Heart right ventricle (tissue), 16 donors: ENCODE measurements at places on chromosomes 12 and 14. TPM values are rescaled to one million over a fixed set of nuclear protein-coding genes. Genes with fewer than 3 reads are reported as not detected.

The GALNT8 gene
- 0.42 TPM for polyA plus RNA-seq

The BIN2 gene
- 1.4 TPM for polyA plus RNA-seq

The CLEC1A gene
- 4.3 TPM for polyA plus RNA-seq

The PYGL gene
- 5.1 TPM for polyA plus RNA-seq

The GALNT6 gene
- polyA plus RNA-seq = 0.15 TPM

The NDRG2 gene
- 286 TPM for polyA plus RNA-seq

The SCFD1 gene
- 98.6 TPM for polyA plus RNA-seq

The DEGS2 gene
- polyA plus RNA-seq = not detected

The DLGAP5 gene
- 0.22 TPM for polyA plus RNA-seq

DNA sequence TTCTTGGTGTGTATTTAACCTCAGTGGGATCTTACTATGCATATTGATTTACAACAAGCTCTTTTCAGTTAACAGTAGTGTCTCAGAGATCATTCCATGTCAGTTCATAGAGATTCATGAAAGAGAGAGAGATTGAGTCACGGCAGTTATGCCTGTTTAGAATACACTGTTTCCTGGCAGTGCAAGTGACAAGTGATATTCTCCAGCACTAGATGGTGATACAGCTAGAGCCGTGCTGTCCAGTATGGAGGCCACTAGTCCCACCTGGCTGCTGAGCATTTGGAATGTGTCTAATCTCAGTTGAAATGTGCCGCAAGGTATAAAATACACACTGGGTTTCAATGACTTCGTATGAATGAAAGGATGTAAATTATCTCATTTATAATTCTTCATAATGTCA is 184.4 kb downstream of the SUDS3 start:
- peak; percentile 66 for DNase-seq

DNA sequence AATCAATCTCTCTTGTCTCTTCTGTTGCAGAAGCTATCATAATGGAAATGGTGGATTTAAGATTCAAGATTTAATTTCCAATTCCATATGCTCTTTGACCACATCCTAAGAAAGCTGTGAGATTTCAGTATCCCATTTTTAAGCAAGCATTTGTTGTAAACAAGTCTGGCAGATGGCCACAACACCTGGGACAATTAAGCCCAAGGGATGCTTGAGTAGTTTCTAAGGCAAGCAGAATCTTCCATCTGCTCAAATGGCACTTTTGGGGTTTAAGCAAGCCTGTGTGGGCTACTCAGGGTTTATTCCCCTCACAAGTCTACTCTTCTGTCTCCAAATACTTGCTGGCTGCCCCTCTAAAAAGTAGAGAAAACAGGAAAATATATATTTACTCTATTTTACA is 304.7 kb upstream of the SYT1 start:
- DNase-seq = no peak

GRCh38 chr14:52086711-52087110 is 17.9 kb upstream of the NID2 start:
- no peak for DNase-seq

DNA sequence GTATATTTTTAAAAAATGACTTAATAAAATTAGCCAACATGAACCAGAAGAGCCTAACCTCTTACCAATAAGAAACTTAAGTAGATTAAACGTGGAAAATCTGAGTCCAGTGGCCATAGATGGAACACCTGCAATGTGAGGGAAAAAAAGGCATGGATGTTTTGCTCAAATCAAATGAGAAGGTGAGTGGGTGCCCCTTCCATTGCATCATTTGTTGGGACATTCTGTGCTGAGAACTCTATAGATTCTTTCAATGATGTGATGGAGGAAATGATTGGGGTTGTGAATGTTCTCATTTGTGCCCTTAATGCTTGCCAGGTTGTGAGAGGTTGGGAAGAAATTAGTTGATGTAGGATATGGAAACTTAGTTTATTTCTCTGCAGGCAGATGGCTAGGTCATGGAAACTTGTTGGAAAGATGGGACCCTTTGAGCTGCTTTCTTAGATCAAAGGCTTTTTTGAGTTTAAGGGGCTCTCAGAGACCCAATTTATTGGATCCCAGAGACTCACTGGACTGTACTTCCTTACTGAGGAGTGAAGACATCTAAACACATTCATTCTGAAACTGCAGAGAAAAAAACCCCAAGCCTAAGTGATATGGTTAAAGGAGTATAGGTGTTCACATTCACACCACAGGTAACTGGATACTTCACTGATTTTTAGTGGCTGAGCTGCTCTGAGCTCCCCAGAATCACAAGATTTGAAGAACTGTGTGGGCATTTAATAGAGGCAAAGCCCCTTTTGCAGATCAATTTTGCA is 95.9 kb downstream of the DACT1 start:
- DNase-seq = no peak

DNA sequence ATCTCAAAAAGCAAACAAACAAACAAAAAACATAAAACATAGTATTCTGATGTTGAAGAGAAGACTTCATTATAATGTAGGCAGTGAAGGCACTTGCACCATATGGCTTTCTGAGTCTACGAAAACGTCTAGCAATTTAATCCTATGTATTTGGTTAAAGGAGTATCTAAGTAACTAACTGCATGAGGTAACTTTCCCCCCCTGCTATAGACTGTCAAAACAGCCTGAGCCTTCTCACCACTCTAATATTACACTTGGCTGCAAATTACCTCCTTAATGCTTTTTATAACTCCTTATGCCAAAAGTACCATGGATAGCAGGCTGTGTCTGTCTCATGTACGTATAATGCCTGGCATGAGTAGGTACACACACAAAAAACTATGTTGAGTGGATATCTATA is 607.6 kb upstream of the FLRT2 start:
- no peak for DNase-seq

DNA sequence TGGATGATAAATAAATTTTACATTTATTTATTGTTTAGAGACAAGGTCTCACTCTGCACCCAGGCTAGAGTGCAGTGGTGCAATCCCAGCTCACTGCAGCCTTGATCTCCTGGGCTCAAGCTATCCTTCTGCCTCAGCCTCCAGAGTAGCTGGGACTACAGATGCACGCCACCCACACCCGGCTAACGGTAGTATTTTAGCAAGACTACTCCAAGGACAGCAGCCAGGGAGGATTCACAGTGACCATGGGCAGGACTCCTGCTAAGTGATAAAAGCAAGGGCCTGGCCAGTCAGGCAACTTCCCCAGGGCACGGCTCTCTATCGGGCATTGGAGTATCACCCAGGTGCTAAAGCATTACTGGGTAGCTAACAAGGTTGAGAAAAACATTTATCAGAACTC is 55.4 kb downstream of the ARL6IP4 start:
- no peak for DNase-seq

DNA sequence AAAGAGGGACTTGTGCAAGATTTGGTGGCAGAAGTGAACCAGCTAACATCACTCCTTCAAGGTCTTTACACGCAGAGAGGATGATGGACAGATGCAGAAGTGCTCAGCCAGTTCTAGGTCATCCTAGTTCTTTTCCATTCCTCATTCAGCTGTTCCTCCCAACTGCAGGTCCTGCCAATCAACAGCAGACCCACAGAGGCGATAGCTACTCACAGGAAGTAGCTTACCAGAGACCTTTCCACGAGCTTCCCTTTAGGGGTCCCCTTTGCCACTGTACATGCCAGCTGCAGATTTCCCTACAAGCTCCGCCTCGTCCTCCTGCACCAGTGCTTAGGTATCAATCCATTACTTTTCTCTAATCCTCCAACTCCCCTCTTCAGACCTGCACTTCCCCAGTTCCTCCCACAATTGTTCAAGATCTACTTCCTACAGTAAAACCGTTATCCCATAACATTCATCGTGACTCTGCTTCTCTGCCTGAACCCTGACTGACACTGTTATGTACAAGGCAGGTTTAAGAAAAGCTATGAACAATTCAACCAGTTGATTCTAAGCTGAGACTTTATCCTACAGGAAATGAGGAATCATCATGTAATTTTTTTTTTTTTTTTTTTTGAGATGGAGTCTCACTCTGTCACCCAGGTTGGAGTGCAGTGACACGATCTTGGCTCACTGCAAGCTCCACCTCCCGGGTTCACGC is 22.5 kb downstream of the RECQL start:
- DNase-seq = no peak

DNA sequence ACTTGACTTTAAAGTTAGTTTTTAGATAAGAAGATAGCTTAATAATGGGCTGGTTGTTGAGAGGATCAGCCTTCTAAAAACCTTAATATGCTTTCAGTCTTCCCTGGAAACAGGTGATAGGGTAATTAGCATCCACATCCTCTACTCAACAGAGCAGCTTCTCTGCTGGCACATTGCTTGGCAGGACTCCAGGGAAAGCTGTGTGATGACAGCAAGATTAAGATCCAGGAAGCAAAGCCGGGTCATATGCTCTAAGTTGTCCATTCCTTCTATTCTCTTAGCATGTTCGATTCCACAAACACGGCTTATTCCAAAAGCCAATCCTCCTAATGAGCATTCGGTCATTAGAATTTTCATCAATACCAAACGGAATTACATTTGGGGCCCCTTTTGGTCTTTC is 87.0 kb downstream of the HMGA2 start:
- no peak for DNase-seq

GRCh38 chr12:116314477-116314876 is 37.0 kb upstream of the MED13L start:
- DNase-seq = no peak

- DNase-seq = no peak
These were observed 28.0 kb upstream of the GARIN6 start for GRCh38 chr12:99619389-99620158.

GRCh38 chr14:75800792-75801191 is 139.7 kb downstream of the TTLL5 start:
- DNase-seq = no peak

DNA sequence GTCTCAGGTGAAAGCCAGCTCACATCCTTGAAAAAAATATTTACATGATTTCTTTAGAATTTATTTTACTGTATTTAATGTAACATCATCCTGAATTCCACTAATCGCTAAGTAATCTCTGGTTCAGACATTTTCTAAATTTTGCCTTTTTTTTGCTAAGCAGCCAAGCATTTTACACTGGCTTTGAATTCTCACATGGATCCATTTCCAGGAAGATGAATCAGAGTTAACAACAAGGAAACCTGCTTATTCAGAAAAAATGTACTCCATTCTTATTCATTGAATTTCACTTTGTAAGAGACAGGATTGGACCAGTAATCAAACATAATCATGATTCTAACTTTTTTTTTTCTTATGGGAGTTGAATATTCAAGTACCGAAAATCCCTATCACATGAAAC is 1785.1 kb upstream of the FLRT2 start:
- DNase-seq = no peak

DNA sequence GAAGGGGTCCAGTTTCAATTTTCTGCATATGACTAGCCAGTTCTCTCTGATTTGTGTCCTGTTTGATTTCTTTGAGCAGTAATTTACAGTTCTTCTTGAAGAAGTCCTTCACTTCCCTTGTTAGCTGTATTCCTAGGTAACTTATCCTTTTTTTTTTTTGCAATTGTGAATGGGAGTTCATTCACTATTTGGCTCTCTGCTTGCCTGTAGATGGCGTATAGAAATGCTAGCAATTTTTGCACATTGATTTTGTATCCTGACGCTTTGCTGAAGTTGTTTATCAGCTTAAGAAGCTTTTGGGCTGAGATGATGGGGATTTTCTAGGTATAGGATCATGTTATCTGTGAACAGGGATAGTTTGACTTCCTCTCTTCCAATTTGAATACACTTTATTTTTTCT is 77.6 kb upstream of the NID2 start:
- DNase-seq = no peak

GRCh38 chr12:46472893-46473633 is 100.5 kb upstream of the SLC38A2 start:
- peak; percentile 59 for DNase-seq

DNA sequence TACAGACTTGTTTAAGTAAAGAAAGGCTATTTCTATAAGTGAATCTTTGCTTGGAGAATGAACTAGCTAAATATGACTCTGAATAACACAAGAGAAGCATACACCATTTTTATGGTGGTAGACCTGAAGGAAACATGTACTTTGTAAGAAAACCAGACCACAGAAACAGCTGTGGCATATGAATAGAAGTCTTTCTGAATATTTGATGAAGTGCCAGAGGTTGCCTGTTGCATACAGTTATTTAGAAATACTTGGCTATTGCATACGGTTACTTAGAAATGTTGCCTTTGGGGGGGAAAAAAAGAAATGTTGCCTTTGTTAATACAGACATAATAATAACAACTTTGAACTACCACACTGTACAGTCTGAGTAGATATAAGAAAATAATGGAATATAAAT is 16.8 kb upstream of the LEMD3 start:
- no peak for DNase-seq

DNA sequence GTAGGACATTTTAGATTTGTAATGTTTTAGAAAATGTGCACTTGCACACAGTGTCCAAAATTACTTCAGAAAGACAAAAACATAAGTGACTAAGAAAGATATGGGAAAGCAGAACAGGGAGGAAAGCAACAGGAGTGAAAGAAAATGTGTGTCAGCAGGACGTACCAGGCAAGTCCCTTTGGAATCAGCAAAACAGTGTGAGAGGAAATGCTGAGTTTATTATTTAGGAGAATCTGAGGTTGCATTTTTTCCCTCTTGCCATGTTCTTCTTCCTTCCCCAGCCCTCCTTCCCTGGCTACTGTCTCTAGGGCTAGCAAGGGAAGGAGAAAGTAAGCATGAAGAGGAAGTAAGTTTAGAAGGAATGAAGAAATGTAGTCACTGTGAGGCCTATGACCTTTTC is 67.7 kb upstream of the CD163 start:
- DNase-seq = no peak

- no peak for DNase-seq
These were observed 128.9 kb downstream of the NCOR2 start for GRCh38 chr12:124438437-124439056.

GRCh38 chr12:110941391-110941790 is 21.0 kb upstream of the MYL2 start:
- no peak for DNase-seq

DNA sequence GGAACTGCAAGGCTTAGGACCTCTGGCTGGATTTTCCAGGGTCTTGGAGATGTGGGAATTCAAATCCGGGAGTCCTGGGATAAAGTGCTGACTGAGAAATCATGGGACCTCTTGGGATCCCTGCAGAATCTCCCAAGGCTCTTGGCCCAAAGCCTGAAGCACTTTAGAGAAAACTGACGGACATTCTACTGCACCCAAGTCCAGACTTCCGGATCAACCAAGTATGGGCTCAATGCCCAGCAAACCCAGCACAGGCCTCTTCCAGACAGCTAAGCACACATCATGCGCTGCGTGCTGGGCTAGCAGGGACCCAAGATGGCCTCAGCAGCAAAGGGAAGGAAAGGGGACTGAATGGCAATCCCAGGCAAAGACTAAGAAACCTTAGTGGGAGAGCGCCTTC is 85.0 kb downstream of the ACTN1 start:
- peak; percentile 41 for DNase-seq
